ENCODE measurements at places on chromosomes 2 and 18. TPM values are rescaled to one million over a fixed set of nuclear protein-coding genes. Genes with fewer than 3 reads are reported as not detected.

GRCh38 chr2:9053534-9053931, 50.0 kb upstream of the MBOAT2 start:
- no peaks in the 10 kb centered on the region for H3K4me1 ChIP-seq
- no peaks in the 10 kb centered on the region for H3K36me3 ChIP-seq
- H3K27me3 ChIP-seq: no peaks in the 10 kb centered on the region
- DNase-seq: no peak
- no peak overlapping the region for H3K4me3 ChIP-seq

SGPP2 gene
- 6.0 TPM for total RNA-seq

DNA sequence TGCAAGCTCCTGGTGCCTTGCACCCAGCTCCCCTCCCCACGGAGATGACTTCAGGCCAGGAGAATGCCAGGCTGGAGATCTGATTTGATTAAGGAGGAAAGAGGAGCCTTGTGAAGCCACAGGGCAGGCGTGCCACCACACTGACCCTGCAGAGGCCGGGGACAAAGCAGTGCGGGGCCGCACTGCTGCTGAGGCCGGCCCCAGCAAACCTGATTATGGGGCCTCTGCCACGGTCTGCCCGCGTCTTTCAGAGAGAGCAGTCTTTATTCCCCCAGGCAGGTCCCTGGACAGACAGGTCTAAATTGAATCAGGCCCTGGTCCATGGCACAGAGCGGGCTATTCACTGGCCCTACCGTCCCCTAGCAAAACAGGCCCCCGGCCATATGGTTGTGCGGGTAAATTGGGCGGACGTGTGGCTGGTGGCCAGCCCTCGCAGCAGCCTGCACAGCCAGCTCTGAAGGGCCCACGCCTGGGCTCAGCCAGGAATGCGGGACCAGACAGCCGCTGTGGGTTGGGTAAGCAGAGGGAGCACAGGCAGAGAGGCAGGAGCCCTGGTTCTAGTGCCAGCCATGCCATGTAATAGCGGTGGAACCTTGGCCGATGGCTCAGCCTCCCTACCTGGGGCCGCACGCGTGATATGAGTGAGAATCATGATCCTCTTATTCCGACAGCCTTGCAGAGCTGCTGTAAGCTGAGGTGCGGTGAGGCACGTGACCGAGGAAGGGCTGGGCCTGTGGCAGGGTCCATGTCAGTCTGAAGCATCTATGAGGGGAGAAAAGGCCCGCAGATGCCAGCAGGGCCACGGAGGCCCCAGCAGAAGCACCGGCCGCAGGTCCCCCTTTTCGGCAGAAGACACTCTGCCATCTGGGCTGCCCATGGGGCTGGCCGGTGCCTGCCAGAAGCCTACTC, 97.3 kb upstream of the MYCN start:
- H3K27ac ChIP-seq: no peak overlapping the region
- no peak overlapping the region for H3K4me3 ChIP-seq
- no peaks in the 10 kb centered on the region for H3K4me1 ChIP-seq
- no peak for DNase-seq

CD8B2 gene
- total RNA-seq: not detected

DNA sequence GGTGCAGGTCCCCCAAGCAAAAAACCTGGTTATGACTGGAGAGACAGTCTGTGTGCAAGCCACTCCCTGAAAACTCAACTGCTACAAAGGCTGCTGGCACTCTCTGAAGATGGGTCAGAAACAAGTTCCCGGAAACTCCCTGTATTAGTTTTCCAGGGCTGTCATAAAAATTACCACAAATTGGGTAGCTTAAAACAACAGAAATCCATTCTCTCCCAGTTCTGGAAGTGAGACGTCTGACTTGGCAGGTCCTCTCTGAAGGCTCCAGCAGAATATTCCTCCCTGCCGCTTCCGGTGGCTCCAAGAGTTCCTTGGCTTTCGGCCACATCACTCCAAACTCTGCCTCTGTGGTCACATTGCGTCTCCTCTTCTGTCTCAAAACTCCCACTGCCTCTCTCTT, 30.1 kb upstream of the SERPINE2 start:
- no peaks in the 10 kb centered on the region for H3K27me3 ChIP-seq
- H3K4me1 ChIP-seq: no peaks in the 10 kb centered on the region
- no peak overlapping the region for H3K27ac ChIP-seq
- DNase-seq: no peak
- no peak overlapping the region for H3K4me3 ChIP-seq
